ENCODE measurements at places on chromosomes 6 and 20. TPM values are rescaled to one million over a fixed set of nuclear protein-coding genes. Genes with fewer than 3 reads are reported as not detected.

DNA sequence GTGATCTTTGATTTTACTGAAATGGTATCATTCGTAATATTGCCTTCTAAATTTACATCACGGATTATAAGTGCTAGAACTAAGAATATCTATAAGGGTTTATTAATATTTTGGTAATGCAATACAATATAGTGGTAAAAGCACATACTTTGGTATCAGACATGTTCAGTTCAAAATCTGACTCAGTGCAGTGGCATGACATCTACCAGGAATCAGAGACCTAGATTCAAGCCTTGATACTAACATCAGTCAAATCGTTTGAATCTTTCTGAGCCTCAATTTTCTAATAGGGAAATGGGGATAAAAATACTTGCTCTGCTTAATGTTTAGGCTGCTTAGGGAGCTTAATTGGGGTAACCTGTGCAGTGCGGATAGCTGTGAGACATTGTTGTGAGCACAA is 488.0 kb downstream of the BCKDHB start:
- H3K27ac ChIP-seq, result no peak overlapping the region
- no peaks in the 10 kb centered on the region for H3K36me3 ChIP-seq
- no peak for DNase-seq
- no peaks in the 10 kb centered on the region for H3K4me1 ChIP-seq
- H3K4me3 ChIP-seq, result no peak overlapping the region
- H3K27me3 ChIP-seq, result no peaks in the 10 kb centered on the region

GRCh38 chr6:46221222-46221793 is 50.5 kb upstream of the ENPP5 start:
- no peak overlapping the region for H3K27ac ChIP-seq
- H3K4me1 ChIP-seq, result no peaks in the 10 kb centered on the region
- H3K36me3 ChIP-seq, result no peaks in the 10 kb centered on the region
- peaks cover 7% of the 10 kb centered on the region for H3K27me3 ChIP-seq
- peak; percentile 22 for DNase-seq
- no peak overlapping the region for H3K4me3 ChIP-seq

CLVS2 gene
- not detected for total RNA-seq

- H3K4me3 ChIP-seq, result no peak overlapping the region
- peaks cover 11% of the 10 kb centered on the region for H3K4me1 ChIP-seq
- H3K27me3 ChIP-seq, result peaks cover 4% of the 10 kb centered on the region
- no peak overlapping the region for H3K27ac ChIP-seq
- H3K36me3 ChIP-seq, result no peaks in the 10 kb centered on the region
Measured at GRCh38 chr20:36851490-36851889, 24.4 kb upstream of the TLDC2 start.

SYCP2 gene
- 7.6 TPM for total RNA-seq

DNA sequence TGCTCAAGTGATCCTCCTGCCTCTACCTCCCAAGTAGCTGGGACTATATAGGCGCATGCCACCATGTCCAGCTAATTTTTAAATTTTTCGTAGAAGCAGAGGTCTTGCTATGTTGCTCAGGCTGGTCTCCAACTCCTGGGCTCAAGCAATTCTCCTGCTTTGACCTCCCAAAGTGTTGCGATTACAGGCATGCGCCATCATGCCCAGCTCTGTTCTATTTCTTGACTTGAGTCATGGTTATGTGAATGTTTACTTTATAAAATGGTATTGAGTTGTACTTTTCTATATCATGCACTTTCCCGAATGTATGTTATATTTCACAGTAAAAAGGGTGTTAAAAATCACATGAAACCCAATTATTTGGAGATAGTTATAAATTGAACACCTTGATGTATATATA is 17.3 kb upstream of the ATXN1 start:
- DNase-seq, result no peak
- H3K36me3 ChIP-seq, result no peaks in the 10 kb centered on the region
- no peaks in the 10 kb centered on the region for H3K4me1 ChIP-seq
- no peak overlapping the region for H3K4me3 ChIP-seq
- no peak overlapping the region for H3K27ac ChIP-seq
- peaks cover 5% of the 10 kb centered on the region for H3K27me3 ChIP-seq

DNA sequence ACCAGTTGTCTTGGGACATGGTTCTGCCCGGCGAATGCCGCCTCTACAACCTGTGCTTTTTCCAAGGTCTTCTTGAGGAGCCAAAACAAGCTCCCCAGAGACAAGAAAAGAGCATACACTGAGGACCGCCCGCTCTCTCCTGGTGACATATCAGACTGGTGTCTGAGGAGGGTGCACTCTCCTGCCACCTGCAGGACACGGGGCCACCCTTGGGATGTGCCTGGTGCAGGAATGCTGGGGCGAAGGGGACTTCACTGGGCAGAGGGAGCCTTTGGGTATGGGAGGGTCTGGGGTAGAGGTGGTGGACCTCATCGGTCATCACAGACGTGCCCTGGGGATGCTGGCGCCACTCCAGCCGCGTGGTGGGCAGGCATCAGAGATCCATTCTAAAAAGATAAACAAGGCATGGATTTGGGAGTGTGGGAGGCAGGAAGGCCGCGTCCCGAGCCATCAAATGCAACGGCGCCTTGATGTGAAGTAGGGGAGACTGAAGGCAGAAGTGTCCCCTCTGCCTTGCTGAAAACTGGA is 163.3 kb downstream of the CD83 start:
- no peak overlapping the region for H3K4me3 ChIP-seq
- DNase-seq, result no peak
- H3K36me3 ChIP-seq, result no peaks in the 10 kb centered on the region
- no peak overlapping the region for H3K27ac ChIP-seq
- peaks cover 34% of the 10 kb centered on the region for H3K4me1 ChIP-seq

- H3K4me1 ChIP-seq, result peaks cover 2% of the 10 kb centered on the region
- no peak for DNase-seq
- no peak overlapping the region for H3K4me3 ChIP-seq
- no peak overlapping the region for H3K27ac ChIP-seq
- no peaks in the 10 kb centered on the region for H3K36me3 ChIP-seq
- H3K27me3 ChIP-seq, result peaks cover 9% of the 10 kb centered on the region
Measured at GRCh38 chr20:54654450-54654849, 179.1 kb downstream of the DOK5 start.

NT5E gene
- 6.1 TPM for total RNA-seq

DNA sequence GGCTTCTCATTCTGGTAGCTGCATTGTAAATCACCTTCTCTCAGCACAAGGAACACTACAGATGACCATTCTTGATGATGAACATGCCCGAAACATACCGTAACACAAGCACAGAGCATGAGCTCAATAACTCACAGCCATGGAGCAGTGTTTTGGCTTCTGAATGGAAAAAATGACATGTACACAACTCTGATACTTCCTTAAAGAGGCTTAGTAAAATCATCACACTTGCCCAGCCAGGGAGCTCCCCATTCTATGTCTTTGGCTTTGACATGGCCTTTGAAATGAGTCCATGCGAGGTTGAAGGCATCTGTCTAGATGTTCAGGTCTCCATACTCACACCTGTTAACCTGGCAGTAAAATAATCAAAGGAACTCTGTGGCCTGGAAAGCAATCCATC is 87.6 kb downstream of the MYB start:
- no peaks in the 10 kb centered on the region for H3K4me1 ChIP-seq
- no peaks in the 10 kb centered on the region for H3K36me3 ChIP-seq
- DNase-seq, result no peak
- H3K4me3 ChIP-seq, result no peak overlapping the region
- no peaks in the 10 kb centered on the region for H3K27me3 ChIP-seq

DNA sequence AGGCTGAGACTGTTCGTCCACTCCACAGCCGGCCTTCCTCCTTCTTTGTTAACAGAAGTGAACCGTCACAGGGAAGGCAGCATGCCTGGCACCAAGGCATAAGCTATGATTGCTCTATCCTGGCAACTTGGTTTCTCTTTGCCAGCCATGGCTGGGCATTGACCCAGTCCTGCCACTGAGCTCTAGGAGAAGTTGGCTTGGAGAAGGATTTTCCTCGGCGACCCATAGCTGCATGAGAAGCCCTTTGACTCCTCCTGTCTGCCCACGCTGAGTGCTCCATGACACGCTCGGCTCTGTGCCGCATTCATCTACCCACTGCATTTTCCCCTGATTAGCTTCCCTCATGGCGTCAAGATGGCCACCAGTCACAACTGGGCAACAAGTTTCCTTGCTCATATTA is 111.8 kb upstream of the EXOC2 start:
- H3K36me3 ChIP-seq, result no peaks in the 10 kb centered on the region
- no peaks in the 10 kb centered on the region for H3K4me1 ChIP-seq
- peaks cover 15% of the 10 kb centered on the region for H3K27me3 ChIP-seq
- H3K4me3 ChIP-seq, result no peak overlapping the region
- H3K27ac ChIP-seq, result no peak overlapping the region
